ENCODE measurements at places on chromosomes 7 and 10. TPM values are rescaled to one million over a fixed set of nuclear protein-coding genes. Genes with fewer than 3 reads are reported as not detected.

The OR6V1 gene
- not detected for total RNA-seq

- no peak for DNase-seq
These were observed 32.1 kb upstream of the JAKMIP3 start for GRCh38 chr10:132033632-132034031.

DNA sequence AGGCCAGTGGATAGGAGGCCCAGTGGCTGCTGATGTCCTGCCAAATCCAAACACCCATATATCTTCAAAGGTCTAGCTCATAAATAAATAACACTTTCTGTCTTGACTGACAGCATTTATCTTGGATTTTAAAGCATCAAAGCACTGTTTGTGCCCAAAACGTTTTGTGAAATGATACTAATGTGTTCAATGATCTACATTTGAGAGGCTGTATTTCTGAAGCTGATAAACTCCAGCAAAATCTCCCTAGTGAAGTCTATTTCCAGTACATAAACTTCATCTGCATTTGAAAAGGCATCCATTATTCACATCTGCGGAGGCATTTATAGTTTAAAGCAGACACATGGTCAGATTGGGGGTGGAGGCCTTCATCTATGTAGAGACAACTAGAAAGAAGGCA lies 276.3 kb downstream of the HPSE2 start:
- DNase-seq: no peak

DNA sequence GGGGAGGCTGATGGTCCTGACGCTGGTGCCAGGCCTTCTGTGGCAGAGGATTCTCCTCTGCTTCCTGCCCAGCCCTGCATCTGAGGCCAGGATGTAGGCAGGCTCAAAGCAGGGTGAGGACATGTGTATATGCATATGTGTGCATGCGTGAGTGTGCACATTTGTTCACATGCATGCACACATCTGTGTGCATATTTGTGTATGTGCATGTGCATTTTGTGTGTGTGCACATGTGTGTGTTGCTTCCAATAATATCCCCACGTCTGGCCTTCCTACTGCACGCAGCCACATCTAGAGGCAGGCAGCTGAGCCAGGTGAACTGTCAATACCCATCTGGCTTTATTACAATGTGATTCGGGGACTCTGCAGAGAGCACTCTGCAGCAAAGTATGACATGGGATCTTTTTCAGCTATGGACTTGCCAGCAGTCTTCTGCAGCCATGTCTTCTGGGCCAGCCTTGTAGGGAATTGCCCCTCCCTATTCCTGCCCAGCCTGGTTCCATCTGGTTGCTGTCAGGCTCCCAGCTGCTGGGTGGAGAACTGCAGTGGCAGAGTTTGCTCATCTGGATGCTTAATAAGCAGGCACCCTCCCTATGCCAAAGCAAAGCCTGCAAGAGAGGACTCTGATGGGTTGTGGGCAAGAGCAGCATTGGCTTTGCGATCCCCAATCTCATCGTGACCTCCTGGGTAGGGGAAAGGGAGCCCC lies 140.7 kb downstream of the PFKFB3 start:
- no peak for DNase-seq

The CYP3A7 gene
- total RNA-seq: not detected

The ST8SIA6 gene
- 7.4 TPM for total RNA-seq

DNA sequence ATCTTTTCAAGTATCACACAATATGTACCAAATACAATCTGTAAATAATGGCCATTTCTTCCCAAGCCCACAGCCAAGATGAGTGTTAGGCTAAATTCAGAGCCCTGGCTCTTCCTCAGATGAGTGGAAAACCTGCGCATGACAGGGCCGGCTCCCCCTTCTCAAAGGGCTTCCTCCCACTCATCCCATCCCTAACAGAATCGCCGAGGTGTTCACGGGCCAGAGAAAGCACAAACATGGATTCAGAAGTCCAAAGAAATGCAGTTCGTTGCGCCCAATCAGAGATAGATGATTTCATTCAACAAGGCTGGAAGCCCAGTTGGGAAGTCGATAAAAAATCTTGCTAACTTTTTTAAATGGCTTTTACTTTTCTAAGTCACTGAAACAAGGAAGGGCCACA lies 121.8 kb downstream of the UBE2H start:
- no peak for DNase-seq

- DNase-seq: no peak
These were observed 25.2 kb upstream of the CRYGN start for GRCh38 chr7:151465169-151465568.

- DNase-seq: no peak
These were observed 184.7 kb upstream of the PFKP start for GRCh38 chr10:2882628-2883027.

GRCh38 chr7:6254866-6255265 lies 17.6 kb downstream of the CYTH3 start:
- no peak for DNase-seq

- no peak for DNase-seq
These were observed 9.9 kb downstream of the CCDC126 start for GRCh38 chr7:23607130-23607529.

DNA sequence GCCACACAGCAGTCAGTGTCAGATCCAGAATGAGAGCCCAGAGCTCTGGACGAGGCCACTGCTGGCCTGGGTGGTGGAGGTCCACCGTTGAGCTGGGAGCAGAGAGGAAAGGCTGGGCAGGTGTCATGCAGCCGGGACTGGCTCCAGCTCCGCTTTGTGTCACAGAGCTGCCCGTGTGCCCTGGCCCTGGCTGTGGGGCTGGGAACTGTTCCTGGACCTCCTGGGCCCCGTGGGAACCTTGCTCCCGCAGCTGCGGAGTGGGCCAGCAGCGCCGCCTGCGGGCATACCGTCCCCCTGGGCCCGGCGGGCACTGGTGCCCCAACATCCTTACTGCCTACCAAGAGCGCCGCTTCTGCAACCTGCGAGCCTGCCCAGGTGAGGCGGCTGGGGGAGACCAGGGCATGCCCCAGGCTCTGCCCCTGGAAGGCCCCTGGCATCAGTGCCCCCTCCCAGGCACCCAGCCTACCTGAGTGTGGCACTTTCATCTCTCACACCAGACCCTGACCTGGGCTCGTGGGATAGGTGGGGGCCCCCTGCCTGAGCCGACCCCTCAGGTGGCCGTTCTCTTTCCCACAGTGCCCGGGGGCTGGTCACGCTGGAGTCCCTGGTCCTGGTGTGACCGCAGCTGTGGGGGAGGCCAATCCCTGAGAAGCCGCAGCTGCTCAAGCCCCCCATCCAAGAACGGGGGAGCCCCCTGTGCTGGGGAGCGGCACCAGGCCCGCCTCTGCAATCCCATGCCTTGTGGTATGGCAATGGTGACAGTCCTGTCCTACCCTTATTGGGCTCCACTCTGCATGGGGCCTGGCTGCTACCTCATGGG lies 18.8 kb upstream of the ZNF862 start:
- peak; percentile 17 for DNase-seq

DNA sequence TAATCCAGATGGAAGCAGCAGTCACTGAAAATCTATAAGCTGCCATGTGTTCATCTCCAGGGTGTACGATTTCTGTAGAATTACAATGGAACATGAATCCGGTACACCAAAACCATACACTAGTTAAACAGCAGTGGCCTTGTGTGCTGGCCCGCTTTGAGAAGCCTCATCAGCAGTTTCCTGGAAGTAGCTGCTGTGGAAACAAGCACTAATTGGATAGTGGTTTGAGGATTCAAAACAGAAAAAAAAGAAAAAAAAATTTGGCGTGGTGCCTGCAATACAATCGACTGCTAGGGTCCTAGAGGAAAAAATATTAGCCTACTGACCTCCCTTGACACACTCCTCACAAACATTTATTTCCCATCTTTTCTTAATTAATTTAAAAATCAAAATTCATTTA lies 545.9 kb downstream of the SORCS1 start:
- no peak for DNase-seq

DNA sequence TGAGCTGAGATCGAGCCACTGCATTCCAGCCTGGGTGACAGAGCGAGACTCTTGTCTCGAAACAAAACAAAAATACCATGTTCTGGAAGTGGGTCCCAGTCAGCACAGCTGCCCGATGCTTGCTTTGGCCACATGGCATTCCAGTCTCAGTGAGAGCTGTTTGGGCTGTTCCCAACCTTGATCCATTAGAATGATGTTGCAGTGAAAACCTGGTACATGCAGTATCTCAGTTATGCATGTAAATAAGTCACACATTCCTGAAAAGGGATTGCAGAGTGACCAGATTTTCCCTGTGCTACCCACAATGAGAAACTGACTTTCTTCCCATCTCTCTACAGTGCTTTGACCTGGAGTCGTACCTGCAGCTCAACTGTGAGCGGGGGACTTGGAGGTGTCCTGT lies 15.4 kb downstream of the ZMIZ2 start:
- no peak for DNase-seq

DNA sequence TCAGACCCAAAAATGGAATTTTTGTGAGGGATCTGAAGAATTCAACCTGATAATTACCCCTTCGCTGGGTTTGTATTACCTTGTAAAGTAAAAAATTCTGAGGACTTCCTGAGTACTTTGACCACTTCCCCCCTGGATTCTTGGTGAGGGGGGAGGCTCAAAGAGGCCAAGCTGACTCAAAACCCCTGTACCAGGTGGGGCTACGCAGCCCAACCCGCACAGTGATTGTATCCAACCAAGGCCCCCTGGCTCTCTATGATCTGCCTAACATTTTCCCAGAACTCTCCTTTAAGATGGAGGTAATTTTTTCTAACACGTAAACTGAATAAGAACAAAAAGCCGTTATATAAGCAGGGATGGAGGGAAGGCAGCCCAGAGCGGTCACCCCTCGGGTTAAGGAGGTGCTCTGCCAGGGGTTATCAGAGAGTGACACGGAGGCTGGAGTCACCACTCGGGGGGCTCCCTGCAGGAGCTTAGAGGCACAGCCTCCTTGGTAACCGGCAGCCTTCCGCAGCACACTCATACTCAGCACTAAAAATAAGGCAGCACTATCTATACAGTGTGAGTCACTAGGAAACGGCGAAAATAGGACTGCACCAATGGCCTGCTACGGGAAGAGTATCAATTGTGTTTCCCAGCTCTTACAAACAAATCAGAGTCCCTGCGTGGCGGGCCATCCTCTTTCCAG lies 255.4 kb downstream of the ELMO1 start:
- DNase-seq: no peak

The SORCS1 gene
- 2.3 TPM for total RNA-seq

The UCMA gene
- total RNA-seq: not detected

The SH2D4B gene
- total RNA-seq: not detected

GRCh38 chr7:901041-901387 lies 24.7 kb downstream of the GET4 start:
- no peak for DNase-seq

The TMEM196 gene
- not detected for total RNA-seq

The MAGI2 gene
- total RNA-seq: 3.6 TPM

- no peak for DNase-seq
These were observed 32.6 kb upstream of the HERPUD2 start for GRCh38 chr7:35727571-35727970.

The ZDHHC6 gene
- total RNA-seq: 17.6 TPM

DNA sequence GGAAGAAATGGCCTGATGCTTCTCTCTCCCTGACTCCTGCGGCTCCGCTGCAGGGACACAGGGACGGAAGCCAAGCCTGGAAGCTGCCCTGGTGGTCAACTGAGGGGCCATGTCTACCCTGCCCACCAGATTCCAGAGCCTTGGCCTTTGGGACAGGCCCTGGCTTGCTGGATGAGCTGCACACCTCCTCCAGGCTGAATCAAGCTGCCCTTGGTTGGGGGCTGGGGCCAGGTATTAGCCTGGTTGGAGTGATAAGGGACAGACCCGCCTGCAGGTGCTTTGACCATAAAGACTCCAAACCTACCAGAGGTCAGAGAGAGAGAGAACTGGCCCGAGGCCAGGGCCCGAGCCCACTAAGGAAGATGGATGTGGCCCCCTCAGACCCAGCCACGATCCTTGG lies 30.1 kb downstream of the CRHR2 start:
- no peak for DNase-seq

The NAT16 gene
- not detected for total RNA-seq

DNA sequence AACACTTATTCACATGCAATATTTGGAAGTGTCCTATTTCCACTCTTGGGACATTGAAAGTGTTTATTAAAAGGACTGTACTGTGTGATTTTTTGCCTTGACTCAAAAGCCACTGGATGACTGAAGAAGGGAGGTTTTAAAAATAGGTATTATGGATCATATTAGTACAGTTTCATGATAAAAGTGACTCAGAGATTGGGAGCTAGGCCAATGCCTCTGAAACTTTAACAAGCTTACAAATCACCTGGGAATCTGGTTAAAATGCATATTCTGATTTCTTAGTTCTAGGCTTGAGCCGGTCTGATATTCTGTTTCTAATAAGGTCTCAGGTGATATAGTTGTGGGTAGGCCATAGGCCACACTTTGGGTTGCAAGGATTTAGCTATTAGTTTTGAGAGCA lies 191.2 kb downstream of the PLXDC2 start:
- no peak for DNase-seq

DNA sequence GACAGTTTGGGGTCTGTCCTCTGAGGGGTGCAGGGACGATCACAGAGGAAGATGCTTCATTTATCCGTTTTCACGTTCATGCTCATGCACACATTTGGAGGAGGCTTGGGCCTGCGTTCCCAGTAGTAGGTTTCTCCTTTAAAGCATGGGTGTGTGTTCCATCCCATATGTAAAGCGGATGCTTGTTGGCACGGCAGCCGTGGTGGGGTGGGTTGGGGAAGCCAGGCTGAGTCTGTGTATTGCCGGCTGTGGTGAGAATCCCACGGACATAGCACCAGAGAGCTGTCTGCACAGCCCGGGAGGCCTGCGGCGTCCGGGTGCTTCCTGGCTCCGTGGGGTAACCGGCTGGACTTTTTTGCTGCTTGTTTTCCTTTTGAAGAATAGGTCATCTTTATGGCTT lies 440 bp downstream of the JAKMIP3 start:
- no peak for DNase-seq

- no peak for DNase-seq
These were observed 91.1 kb downstream of the CALN1 start for GRCh38 chr7:72321081-72321480.

- no peak for DNase-seq
These were observed 509.8 kb downstream of the SUGCT start for GRCh38 chr7:40644454-40645188.

- peak; percentile 8 for DNase-seq
These were observed 30.0 kb downstream of the ELFN1 start for GRCh38 chr7:1700086-1700485.

DNA sequence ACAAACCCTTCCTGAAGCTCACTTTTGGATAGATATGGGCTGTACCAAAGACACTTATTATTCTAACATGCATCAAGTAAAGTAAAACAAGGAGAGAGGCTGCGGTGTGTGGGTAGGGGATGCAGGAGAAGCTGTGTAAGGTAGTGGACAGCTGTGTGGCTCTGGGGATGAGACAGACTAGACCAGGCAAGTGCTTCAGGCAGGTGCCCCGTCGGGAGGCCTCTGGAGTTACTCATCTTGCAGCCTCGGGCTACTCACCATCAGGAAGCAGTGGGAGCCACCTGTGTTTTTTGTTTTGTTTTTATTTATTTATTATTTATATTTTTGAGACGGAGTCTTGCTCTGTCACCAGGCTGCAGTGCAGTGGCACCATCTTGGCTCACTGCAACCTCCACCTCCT lies 49.3 kb upstream of the NCAPG2 start:
- no peak for DNase-seq

The GFRA1 gene
- 6.7 TPM for total RNA-seq

Data from left ventricle myocardium superior (tissue), 1 donor.